ENCODE measurements at places on chromosomes 11 and 22. TPM values are rescaled to one million over a fixed set of nuclear protein-coding genes. Genes with fewer than 3 reads are reported as not detected.

DNA sequence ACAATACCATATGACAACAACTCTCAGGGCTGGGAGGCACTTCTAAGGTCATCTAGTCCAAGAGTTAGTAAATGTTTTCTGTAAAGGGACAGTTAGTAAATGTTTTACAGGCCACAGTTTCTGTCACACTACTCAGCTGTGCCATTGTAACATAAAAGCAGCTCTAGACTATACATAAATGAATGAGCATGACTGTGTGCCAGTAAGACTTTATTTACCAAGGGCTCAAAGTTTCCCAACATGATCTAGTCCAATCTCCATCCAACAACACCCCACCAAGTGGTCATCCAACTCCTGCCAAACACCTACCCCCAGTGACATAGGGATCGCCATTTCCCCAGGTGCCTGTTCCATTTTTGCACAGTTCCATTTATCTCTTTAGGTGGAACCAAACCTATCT, 12.1 kb downstream of the SERGEF start:
- H3K4me1 ChIP-seq: peaks cover 54% of the 10 kb centered on the region
- H3K27ac ChIP-seq: peak overlapping the region; percentile 79
- H3K4me3 ChIP-seq: no peak overlapping the region
- H3K36me3 ChIP-seq: peaks cover 18% of the 10 kb centered on the region
- H3K27me3 ChIP-seq: no peaks in the 10 kb centered on the region

GRCh38 chr11:1559111-1559951, 12.7 kb downstream of the DUSP8 start:
- no peak for DNase-seq
- H3K27me3 ChIP-seq: no peaks in the 10 kb centered on the region
- no peak overlapping the region for H3K4me3 ChIP-seq
- H3K27ac ChIP-seq: no peak overlapping the region
- no peaks in the 10 kb centered on the region for H3K36me3 ChIP-seq

GRCh38 chr11:113153847-113154246, 160.5 kb upstream of the TTC12 start:
- H3K4me1 ChIP-seq: no peaks in the 10 kb centered on the region
- DNase-seq: no peak
- no peak overlapping the region for H3K27ac ChIP-seq

- peaks cover 5% of the 10 kb centered on the region for H3K27me3 ChIP-seq
- H3K4me3 ChIP-seq: peak within 1 kb of the TSS; percentile 24
- no peak for DNase-seq
- H3K36me3 ChIP-seq: no peaks in the 10 kb centered on the region
- no peak within 1 kb of the TSS for H3K27ac ChIP-seq
Measured at GRCh38 chr11:15073361-15074205, at the start of gene CALCB. CALCB (plus strand) TSS chr11:15073593; CDS start chr11:15074719, 1,126 bp downstream.

The CASP5 gene
- total RNA-seq: not detected
